Activated CD4-positive, alpha-beta T cell treated with anti-CD3 and anti-CD28 coated beads for 36 hours (primary cell): ENCODE measurements at places on chromosomes 3 and 15. TPM values are rescaled to one million over a fixed set of nuclear protein-coding genes. Genes with fewer than 3 reads are reported as not detected.

DNA sequence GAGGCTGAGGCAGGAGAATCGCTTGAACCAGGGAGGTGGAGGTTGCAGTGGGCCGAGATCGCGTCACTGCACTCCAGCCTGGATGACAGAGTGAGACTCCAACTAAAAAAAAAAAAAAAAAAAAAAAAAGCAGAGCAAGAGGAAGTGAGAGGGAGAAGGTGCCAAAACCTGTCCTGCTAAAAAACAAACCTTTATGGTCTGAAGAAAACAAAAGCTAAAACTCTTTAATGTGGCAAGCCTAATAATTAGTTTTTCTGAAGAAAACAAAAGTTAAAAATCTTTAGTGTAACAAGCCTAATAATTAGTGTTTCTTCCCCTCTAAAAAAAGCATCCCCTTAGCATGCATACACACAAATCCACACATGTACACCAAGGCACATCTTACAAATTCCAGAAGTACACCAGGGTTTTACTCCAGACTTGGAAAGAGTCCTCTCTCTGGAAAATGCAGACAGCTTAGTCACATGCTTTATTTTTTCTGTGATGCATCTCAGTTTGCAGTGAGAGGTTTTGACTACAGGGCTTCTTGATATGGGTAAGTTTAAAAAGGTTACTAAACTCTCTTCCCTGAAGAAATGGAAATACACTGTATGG, 65.9 kb downstream of the HACD2 start:
- H3K4me1 ChIP-seq, result peaks cover 27% of the 10 kb centered on the region
- no peak overlapping the region for H3K4me3 ChIP-seq
- peaks cover 12% of the 10 kb centered on the region for H3K36me3 ChIP-seq
- H3K27ac ChIP-seq, result no peak overlapping the region
- DNase-seq, result no peak
- no peaks in the 10 kb centered on the region for H3K27me3 ChIP-seq

CD80 gene
- total RNA-seq, result 0.74 TPM

GRCh38 chr3:50584391-50584790, 15.1 kb downstream of the HEMK1 start:
- H3K27ac ChIP-seq, result peak overlapping the region; percentile 100
- peaks cover 68% of the 10 kb centered on the region for H3K4me1 ChIP-seq
- DNase-seq, result no peak
- H3K27me3 ChIP-seq, result no peaks in the 10 kb centered on the region

KNG1 gene
- total RNA-seq, result not detected

TRPC1 gene
- total RNA-seq, result 4.7 TPM

MME gene
- total RNA-seq, result 0.23 TPM

GRCh38 chr15:79930516-79930915, 33.7 kb upstream of the MTHFS start:
- H3K36me3 ChIP-seq, result no peaks in the 10 kb centered on the region
- DNase-seq, result no peak
- no peak overlapping the region for H3K4me3 ChIP-seq
- no peak overlapping the region for H3K27ac ChIP-seq

KBTBD12 gene
- not detected for total RNA-seq

GNAT1 gene
- total RNA-seq, result 0.14 TPM

DNA sequence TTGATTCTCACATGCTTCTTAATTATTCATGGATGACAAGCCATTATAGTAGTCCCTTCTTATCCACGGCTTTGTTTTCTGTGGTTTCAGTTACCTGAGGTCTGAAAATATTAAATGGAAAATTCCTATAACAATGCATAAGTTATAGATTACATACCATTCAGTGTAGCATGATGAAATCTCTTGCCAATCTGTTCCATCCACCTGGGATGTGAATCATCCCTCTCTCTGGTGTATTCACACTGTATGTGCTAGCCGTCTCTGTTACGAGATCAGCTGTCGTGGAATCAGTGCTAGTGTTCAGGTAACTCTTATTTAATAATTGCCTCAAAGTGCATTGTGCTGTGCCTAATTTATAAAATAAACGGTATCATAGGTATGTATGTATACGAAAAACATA, 5.2 kb downstream of the WDR5B start:
- H3K36me3 ChIP-seq, result peaks cover 60% of the 10 kb centered on the region
- no peak overlapping the region for H3K4me3 ChIP-seq
- H3K27ac ChIP-seq, result peak overlapping the region; percentile 64
- H3K4me1 ChIP-seq, result peaks cover 49% of the 10 kb centered on the region
- no peaks in the 10 kb centered on the region for H3K27me3 ChIP-seq
- DNase-seq, result no peak

- H3K36me3 ChIP-seq, result no peaks in the 10 kb centered on the region
- peaks cover 22% of the 10 kb centered on the region for H3K4me1 ChIP-seq
- H3K27me3 ChIP-seq, result no peaks in the 10 kb centered on the region
- no peak for DNase-seq
- H3K4me3 ChIP-seq, result no peak overlapping the region
Observed at GRCh38 chr3:50657407-50657806, 17.3 kb upstream of the DOCK3 start.

GRCh38 chr15:59237924-59238331, 31.3 kb downstream of the LDHAL6B start:
- no peak for DNase-seq
- H3K4me1 ChIP-seq, result no peaks in the 10 kb centered on the region
- H3K27me3 ChIP-seq, result no peaks in the 10 kb centered on the region

DHX36 gene
- 56.3 TPM for total RNA-seq

DNA sequence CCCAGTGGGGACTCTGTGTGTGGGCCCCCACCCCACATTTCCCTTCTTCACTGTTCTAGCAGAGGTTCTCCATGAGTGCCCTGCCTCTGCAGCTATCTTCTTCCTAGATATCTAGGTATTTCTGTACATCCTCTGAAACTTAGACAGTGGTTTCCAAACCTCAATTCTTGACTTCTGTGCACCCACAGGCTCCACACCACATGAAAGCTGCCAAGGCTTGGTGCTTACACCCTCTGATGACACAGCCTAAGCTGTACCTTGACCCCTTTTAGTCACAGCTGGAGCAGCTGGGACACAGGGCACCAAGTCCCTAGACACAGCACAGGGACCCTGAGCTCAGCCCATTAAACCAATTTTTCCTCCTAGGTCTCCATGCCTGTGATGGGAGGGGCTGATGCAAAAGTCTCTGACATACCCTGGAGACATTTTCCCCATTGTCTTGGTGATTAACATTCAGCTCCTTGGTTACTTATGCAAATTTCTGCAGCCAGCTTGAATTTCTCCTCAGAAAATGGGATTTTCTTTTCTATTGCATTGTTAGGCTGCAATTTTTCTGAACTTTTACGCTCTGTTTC, 304.5 kb downstream of the OTOL1 start:
- no peak overlapping the region for H3K27ac ChIP-seq
- H3K36me3 ChIP-seq, result no peaks in the 10 kb centered on the region
- H3K4me1 ChIP-seq, result no peaks in the 10 kb centered on the region
- no peak for DNase-seq

GRCh38 chr3:140552898-140553297, 125.0 kb upstream of the TRIM42 start:
- H3K4me1 ChIP-seq, result no peaks in the 10 kb centered on the region
- DNase-seq, result peak; percentile 6
- no peaks in the 10 kb centered on the region for H3K36me3 ChIP-seq
- no peak overlapping the region for H3K27ac ChIP-seq
- H3K27me3 ChIP-seq, result no peaks in the 10 kb centered on the region

TRIM42 gene
- not detected for total RNA-seq

HGD gene
- 0.16 TPM for total RNA-seq

- no peaks in the 10 kb centered on the region for H3K36me3 ChIP-seq
- H3K27ac ChIP-seq, result no peak overlapping the region
- H3K4me1 ChIP-seq, result peaks cover 30% of the 10 kb centered on the region
- H3K4me3 ChIP-seq, result no peak overlapping the region
Observed at GRCh38 chr15:59587085-59587826, 24.3 kb upstream of the GCNT3 start.

GRCh38 chr3:79314544-79314943, 453.3 kb downstream of the ROBO1 start:
- DNase-seq, result no peak
- H3K27me3 ChIP-seq, result no peaks in the 10 kb centered on the region
- no peaks in the 10 kb centered on the region for H3K36me3 ChIP-seq
- no peak overlapping the region for H3K4me3 ChIP-seq
- no peaks in the 10 kb centered on the region for H3K4me1 ChIP-seq

- no peak overlapping the region for H3K27ac ChIP-seq
- H3K4me3 ChIP-seq, result no peak overlapping the region
- H3K36me3 ChIP-seq, result peaks cover 2% of the 10 kb centered on the region
- DNase-seq, result no peak
Observed at GRCh38 chr3:158747417-158747816, 15.2 kb upstream of the RARRES1 start.

MCTP2 gene
- 27.8 TPM for total RNA-seq

- H3K36me3 ChIP-seq, result peaks cover 60% of the 10 kb centered on the region
- no peaks in the 10 kb centered on the region for H3K4me1 ChIP-seq
- no peak overlapping the region for H3K27ac ChIP-seq
- no peaks in the 10 kb centered on the region for H3K27me3 ChIP-seq
- no peak overlapping the region for H3K4me3 ChIP-seq
- DNase-seq, result no peak
Observed at GRCh38 chr3:9682096-9682495, 21.5 kb upstream of the CPNE9 start.

- H3K4me3 ChIP-seq, result no peak overlapping the region
- H3K27me3 ChIP-seq, result peaks cover 3% of the 10 kb centered on the region
- DNase-seq, result no peak
- no peak overlapping the region for H3K27ac ChIP-seq
- no peaks in the 10 kb centered on the region for H3K4me1 ChIP-seq
Observed at GRCh38 chr3:157445857-157446256, 9.2 kb downstream of the PTX3 start.

DNA sequence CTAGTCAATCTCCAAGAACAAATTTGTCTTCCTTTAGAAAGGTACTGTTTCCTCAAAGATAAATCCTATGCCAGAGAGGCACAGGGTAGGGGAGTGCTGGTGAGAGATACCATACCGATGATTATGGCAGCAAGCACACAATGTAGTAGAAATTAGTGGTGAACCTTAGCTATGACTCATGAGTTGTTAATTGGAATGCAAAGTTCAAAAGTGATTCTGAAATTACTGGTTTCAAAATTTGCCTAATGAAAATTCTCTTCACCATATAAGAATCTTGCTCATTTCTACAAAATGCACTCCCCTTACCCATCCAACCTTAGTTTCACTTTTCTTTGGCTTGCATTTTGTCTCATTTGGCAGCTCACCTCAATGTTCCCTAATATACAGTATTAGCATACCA, 139.5 kb upstream of the SLC2A2 start:
- H3K4me3 ChIP-seq, result no peak overlapping the region
- peaks cover 40% of the 10 kb centered on the region for H3K36me3 ChIP-seq
- no peaks in the 10 kb centered on the region for H3K27me3 ChIP-seq
- DNase-seq, result peak; percentile 17
- peak overlapping the region; percentile 89 for H3K27ac ChIP-seq
- peaks cover 28% of the 10 kb centered on the region for H3K4me1 ChIP-seq

GRCh38 chr15:90376789-90377188, 11.3 kb upstream of the IQGAP1 start:
- peaks cover 31% of the 10 kb centered on the region for H3K4me1 ChIP-seq
- H3K27me3 ChIP-seq, result no peaks in the 10 kb centered on the region
- peaks cover 32% of the 10 kb centered on the region for H3K36me3 ChIP-seq
- H3K4me3 ChIP-seq, result peak overlapping the region; percentile 16
- peak overlapping the region; percentile 94 for H3K27ac ChIP-seq
- DNase-seq, result peak; percentile 66

ISLR gene
- total RNA-seq, result not detected

DNA sequence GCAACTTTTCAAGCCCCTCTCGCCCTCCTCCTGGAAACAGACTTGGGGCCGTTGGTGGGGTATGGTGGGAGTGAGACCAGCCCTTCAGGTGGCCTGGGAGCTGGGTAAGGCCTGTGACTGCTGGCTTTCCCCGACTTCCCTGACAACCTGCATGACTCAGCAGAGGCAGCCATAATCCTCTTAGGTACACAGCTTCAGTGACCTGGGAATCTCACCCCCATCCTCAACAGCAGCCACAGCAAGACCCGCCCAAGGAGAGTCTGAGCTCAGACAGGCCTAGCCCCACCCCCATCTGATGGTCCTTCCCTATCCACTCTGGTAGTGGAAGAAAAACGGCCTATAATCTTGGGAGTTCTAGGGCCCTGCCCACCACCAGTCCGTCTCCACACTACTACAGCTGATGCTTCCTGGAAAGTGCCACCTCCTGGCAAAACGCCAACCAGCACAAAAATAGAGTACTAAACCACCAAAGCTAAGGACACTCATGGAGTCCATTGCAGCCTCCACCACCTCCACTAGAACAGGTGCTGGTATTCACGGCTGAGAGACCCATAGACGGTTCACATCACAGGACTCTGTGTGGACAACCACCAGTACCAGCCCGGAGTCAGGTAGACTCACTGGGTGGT, 13.1 kb upstream of the SLC27A2 start:
- H3K4me1 ChIP-seq, result peaks cover 17% of the 10 kb centered on the region
- no peaks in the 10 kb centered on the region for H3K36me3 ChIP-seq
- no peak for DNase-seq
- H3K27me3 ChIP-seq, result peaks cover 21% of the 10 kb centered on the region
- no peak overlapping the region for H3K4me3 ChIP-seq
- no peak overlapping the region for H3K27ac ChIP-seq

- no peak overlapping the region for H3K27ac ChIP-seq
- H3K27me3 ChIP-seq, result peaks cover 15% of the 10 kb centered on the region
- no peak overlapping the region for H3K4me3 ChIP-seq
- H3K4me1 ChIP-seq, result no peaks in the 10 kb centered on the region
Observed at GRCh38 chr3:10729439-10729838, 86.6 kb upstream of the SLC6A11 start.

ZNF774 gene
- 2.0 TPM for total RNA-seq

UPK1B gene
- 0.25 TPM for total RNA-seq

DNA sequence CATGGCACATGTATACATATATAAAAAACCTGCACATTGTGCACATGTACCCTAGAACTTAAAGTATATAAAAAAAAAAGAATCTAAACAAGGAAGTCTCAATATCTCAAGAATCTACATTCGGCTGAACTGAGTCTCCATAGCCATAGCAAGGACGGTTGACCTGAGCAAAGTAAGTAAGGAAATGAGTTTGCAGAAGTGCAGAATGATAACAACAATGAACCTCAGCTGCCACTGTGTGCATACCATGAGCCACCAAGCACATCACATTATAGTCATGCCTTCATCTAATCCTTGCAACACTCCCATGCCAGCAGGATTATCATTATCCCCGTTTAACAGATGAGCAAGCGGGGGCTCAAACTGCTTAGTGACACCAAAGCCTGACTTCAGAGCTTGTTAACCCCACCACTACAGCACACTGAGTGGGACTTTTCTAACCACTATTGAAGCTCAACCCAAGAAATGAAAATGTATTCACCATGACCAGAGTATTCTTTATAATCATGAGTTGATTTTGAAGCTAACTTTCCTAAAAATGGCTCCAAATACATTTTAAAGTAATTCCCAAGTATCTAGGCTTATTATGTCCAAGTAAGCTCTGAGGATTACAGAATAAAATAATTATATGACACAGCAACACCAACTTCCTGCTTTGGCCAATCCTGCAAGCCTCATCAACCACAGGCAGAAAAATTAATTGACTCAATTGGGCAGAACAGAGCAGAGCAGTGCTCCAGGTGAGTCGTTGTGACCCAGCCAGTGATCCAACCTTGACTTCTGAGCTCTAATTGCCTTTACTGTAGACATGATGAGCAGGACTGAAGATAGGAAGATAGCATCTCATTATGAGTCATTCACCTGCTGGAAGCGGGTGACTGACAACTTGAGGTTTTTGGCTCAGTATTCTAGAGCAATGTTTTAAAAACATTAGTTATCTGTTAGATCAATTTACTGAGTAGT, 47.3 kb upstream of the IL12A start:
- peaks cover 7% of the 10 kb centered on the region for H3K4me1 ChIP-seq
- H3K27me3 ChIP-seq, result peaks cover 7% of the 10 kb centered on the region
- no peak overlapping the region for H3K27ac ChIP-seq
